ENCODE measurements at places on chromosomes 5 and 9. TPM values are rescaled to one million over a fixed set of nuclear protein-coding genes. Genes with fewer than 3 reads are reported as not detected.

ANKRD18B gene
- 2.1 TPM for total RNA-seq

DOCK8 gene
- 374 TPM for total RNA-seq

- no peak overlapping the region for H3K27ac ChIP-seq
- no peak for DNase-seq
- H3K27me3 ChIP-seq: no peaks in the 10 kb centered on the region
- no peaks in the 10 kb centered on the region for H3K36me3 ChIP-seq
- no peak overlapping the region for H3K4me3 ChIP-seq
Observed at GRCh38 chr5:33690374-33691135, 201.2 kb downstream of the ADAMTS12 start.

- no peaks in the 10 kb centered on the region for H3K27me3 ChIP-seq
- no peak overlapping the region for H3K4me3 ChIP-seq
- no peak for DNase-seq
- H3K36me3 ChIP-seq: peaks cover 19% of the 10 kb centered on the region
- no peak overlapping the region for H3K27ac ChIP-seq
Observed at GRCh38 chr9:127866535-127866934, 10.9 kb downstream of the AK1 start.

DNA sequence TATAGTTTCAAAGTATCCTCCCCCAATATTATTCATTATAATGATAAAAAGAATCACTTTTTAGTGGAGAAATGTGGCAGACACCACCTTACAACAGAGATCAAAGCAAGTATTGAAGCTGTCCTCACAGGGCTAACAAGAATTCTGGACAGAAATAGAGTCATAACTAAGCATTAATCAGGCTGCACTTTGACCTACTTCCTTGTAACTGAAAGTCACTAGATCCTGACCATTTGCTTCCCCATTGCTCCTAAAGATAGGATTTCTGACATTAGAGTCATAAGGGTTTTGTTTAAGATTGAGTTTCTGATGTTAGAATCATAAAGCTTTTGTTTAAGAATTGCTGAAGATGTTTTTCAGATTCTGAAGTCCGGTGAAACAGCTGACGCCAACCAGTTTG is 159.7 kb downstream of the ATP10B start:
- H3K36me3 ChIP-seq: no peaks in the 10 kb centered on the region
- peaks cover 2% of the 10 kb centered on the region for H3K4me1 ChIP-seq
- no peak overlapping the region for H3K27ac ChIP-seq

GRCh38 chr9:87189006-87189405 is 241.7 kb upstream of the GAS1 start:
- no peak overlapping the region for H3K27ac ChIP-seq
- H3K4me1 ChIP-seq: no peaks in the 10 kb centered on the region
- no peak overlapping the region for H3K4me3 ChIP-seq

DNA sequence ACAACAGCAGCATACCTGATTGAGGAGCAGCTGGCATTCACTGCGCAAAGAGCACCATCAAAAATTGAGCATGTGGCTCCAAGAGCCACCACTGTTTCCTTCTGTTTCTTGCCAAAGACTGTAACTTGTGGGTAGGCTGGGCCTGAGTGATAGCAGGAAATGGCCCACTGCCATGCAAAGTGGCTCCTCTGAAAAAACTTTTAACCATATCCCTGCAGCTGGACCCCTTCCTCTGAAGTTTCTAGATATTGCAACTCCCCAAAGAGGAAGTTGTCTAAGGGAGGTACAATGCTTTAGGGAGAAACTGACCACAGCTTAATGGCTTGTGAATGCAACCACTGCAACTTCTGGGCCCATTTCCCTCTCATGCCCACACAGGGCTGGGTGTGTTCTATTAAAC is 355.4 kb upstream of the PDE4D start:
- no peaks in the 10 kb centered on the region for H3K36me3 ChIP-seq
- no peak overlapping the region for H3K4me3 ChIP-seq
- no peaks in the 10 kb centered on the region for H3K27me3 ChIP-seq
- no peak overlapping the region for H3K27ac ChIP-seq

GRCh38 chr5:956941-957747 is 51.5 kb upstream of the NKD2 start:
- H3K36me3 ChIP-seq: no peaks in the 10 kb centered on the region
- peaks cover 40% of the 10 kb centered on the region for H3K4me1 ChIP-seq
- H3K27me3 ChIP-seq: peaks cover 27% of the 10 kb centered on the region
- H3K27ac ChIP-seq: no peak overlapping the region
- DNase-seq: peak; percentile 76
